ENCODE measurements at places on chromosomes 1 and 21. TPM values are rescaled to one million over a fixed set of nuclear protein-coding genes. Genes with fewer than 3 reads are reported as not detected.

TFAP2E gene
- 0.47 TPM for total RNA-seq

PDE9A gene
- total RNA-seq: 9.6 TPM

SWT1 gene
- total RNA-seq: 1.3 TPM

GRCh38 chr1:6967431-6968111, 182.3 kb downstream of the CAMTA1 start:
- peaks cover 24% of the 10 kb centered on the region for H3K27me3 ChIP-seq
- no peak overlapping the region for H3K27ac ChIP-seq
- DNase-seq: no peak
- H3K4me1 ChIP-seq: peaks cover 24% of the 10 kb centered on the region
- H3K4me3 ChIP-seq: no peak overlapping the region
- no peaks in the 10 kb centered on the region for H3K36me3 ChIP-seq

SLC9C2 gene
- not detected for total RNA-seq

AMPD1 gene
- not detected for total RNA-seq

- no peaks in the 10 kb centered on the region for H3K27me3 ChIP-seq
- H3K4me3 ChIP-seq: no peak overlapping the region
- H3K27ac ChIP-seq: no peak overlapping the region
- peaks cover 39% of the 10 kb centered on the region for H3K36me3 ChIP-seq
Observed at GRCh38 chr1:198860371-198860770, 221.5 kb downstream of the PTPRC start.

GRCh38 chr1:231973830-231974229, 347.2 kb downstream of the DISC1 start:
- DNase-seq: peak; percentile 14
- H3K27me3 ChIP-seq: peaks cover 3% of the 10 kb centered on the region
- peak overlapping the region; percentile 70 for H3K27ac ChIP-seq
- peaks cover 42% of the 10 kb centered on the region for H3K4me1 ChIP-seq

All from activated T-helper 1 cell treated with anti-CD3 and anti-CD28 coated beads, Interleukin-12 subunit alpha, Interleukin-12 subunit beta, Interleukin-2, Interleukin-4 antibody, amounts not matched to agents 30 ng/mL and 10 ng/mL and 1 ng/mL, durations not matched to agents 14 hours and 24 hours and 36 hours (primary cell).